ENCODE measurements at places on chromosomes 4 and X.

DNA sequence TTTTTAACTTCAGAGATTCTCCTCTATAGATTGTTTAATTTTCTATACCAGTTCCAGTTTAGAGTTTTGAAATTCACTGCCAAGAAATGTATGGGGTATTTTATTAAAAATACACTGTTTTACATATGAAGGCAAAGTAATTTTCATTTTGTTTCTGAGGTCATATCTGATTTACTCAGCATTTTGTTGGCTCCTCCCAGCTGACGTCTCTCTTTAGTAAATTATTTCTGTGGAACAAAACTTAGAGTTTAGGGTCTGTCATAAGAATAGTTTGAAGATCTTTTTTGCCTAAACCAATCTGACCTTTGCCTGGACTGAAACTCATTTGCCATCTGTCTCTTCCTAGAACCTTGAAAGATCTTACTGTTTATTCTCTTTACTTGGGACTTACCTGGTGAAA, 16.9 kb downstream of the FNIP2 start:
- no peak for DNase-seq

GRCh38 chr4:173415092-173415491, 16.2 kb upstream of the SCRG1 start:
- no peak for DNase-seq

GRCh38 chr4:85808864-85809263, 333.9 kb downstream of the ARHGAP24 start:
- no peak for DNase-seq

DNA sequence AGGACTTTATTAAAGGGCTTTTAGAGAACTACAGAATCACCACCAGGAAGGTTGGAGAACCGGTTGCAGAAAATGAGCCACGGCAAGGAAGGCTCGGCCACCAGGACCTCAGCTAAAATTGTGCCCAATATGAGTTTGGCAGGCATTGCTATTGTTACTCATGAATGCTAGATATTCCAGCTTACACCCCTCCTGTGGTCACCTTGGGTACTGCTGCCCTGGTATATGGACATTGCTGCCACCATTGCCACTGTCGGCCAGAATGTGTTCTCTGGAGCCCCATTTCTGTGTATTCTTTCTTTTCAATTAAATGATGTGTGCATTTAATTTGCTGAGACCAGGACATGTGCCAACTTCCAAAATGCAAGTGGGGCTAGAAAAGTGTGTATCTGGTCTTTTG, 626.7 kb upstream of the BOD1L1 start:
- DNase-seq, result no peak

- DNase-seq, result no peak
Measured at GRCh38 chr4:5754529-5754881, 43.5 kb downstream of the EVC start.

DNA sequence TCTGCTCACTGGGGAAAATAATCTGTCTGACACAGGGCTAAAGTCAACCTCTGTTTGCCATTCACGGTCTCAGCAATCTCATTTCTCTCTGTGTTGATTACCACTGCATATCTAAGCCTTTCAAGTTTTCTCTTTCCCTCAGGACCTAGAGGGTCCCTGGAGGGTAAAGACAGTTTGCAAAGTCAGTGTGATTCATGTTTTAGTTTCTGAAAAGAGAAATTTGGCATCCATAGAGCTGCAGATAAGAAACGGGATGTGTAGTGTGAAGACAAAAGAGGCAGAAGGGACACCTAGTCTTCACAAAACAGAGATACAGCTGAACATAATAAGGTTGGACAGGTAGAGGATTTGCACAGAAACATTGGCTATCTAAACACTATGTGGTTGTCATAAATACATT, 34.5 kb upstream of the KDR start:
- no peak for DNase-seq

DNA sequence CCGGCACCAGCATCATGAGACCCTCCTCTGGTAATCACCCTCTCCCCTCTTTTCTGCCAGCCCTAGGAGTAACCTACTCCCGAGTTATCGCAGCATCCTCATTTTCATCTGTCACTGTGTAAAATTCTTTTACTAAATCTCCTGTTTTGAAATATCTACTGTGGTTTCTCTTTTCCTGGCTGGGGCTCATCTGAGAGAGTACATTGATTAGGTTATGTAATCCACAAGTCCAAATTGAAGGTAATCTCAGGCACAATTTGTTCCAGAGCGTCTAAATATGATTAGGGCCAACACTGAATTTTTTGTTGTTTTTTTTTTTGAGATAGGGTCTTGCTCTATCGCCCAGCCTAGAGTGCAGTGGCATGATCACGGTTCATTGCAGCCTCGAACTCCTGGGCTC, 142.4 kb downstream of the SMIM20 start:
- DNase-seq, result no peak

GRCh38 chr4:150181536-150181935, 103.3 kb downstream of the DCLK2 start:
- no peak for DNase-seq

DNA sequence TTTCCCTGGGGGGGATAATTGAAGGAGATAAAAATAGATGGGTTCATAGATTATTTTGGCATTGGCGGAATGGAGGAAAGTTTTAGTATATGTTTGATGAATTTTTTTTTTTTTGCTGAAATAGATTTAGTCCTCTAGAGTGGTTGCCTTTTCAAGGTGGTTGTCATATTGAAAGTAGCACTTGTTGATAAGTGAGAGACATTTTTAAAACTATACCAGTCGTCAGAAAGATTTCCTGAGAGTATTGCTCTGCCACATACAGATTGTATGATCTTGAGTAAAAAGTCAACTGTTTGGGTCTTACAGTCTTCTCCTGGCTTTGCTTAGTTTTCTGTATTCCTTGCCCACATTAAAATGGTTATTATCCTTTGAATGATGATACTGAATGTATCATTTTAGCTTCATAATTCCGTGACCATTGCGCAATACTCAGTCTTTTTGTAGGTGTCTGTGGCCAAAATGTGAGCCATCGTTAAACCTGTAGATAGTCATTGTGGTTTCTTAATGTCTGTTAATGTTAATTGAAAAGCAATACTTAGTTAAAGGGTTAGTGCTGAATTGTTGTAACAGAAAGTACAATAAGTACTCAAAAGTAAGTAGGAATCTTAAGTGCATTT, 7.1 kb downstream of the SMARCAD1 start:
- DNase-seq, result no peak

DNA sequence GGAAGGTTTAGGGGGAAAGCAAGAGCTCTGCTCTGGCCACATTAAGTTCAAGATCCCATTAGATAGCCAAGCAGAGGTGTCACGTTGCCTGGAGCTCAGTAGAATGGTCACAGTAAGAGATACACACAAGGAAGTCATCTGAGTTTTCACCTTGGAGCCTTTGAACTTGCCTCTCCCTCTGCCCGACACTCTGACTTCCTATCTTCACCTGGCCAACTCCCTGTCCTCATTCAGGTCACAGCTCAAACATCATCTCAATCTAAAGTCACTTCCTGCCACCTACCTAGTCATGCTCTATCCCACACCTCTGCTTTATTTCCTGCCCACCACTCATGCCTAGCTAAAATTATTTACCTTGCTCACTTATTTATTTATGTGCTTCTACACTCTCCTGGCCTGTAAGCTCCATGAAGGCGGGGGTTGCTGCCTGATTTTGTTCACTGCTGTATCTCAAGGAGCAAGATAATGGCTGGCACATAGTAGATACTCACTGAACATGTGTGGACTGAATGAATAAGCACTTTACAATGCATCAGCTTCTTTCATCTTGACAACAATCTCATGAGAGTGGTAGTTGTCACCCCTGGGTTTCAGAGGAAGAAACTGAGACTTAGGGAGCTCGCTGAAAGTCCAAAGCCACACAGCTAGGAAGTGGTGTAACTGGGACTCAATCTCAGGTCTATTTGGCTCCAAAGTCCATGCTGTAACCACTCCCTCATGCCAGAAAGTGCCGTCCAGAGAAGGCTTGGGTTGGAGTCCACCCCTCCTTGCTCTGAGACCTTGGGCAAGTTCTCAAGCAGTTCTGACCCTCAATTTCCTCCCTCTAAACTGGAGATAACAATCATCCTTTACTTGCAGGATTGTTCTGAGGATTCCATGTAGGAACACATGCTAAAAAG, 40.3 kb downstream of the EFNB1 start:
- DNase-seq, result no peak

GRCh38 chr4:76160355-76160754, 12.2 kb upstream of the NUP54 start:
- DNase-seq, result no peak

- no peak for DNase-seq
Measured at GRCh38 chrX:7828594-7828993, 14.4 kb upstream of the VCX start.

DNA sequence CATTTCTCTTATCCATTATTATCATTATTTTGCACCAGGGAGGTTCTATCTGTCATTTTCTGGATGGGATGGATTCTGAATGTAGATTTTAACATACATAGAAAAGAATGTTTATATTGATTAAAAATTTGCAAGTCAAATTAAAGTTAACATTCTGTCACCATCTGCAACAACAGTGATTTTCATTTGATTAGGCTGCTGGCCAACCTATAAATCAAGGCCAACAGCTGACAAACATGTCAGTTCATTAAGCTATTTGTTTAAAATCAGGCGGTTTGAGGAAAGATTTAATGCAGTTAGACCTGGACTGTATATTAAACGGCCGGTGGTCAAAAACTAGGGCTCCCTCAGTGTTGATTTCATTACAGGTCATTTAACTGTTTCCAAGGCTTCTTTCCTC, 109.5 kb upstream of the CBR4 start:
- no peak for DNase-seq

GRCh38 chr4:172308078-172308477, 494.9 kb downstream of the GALNTL6 start:
- DNase-seq, result no peak

DNA sequence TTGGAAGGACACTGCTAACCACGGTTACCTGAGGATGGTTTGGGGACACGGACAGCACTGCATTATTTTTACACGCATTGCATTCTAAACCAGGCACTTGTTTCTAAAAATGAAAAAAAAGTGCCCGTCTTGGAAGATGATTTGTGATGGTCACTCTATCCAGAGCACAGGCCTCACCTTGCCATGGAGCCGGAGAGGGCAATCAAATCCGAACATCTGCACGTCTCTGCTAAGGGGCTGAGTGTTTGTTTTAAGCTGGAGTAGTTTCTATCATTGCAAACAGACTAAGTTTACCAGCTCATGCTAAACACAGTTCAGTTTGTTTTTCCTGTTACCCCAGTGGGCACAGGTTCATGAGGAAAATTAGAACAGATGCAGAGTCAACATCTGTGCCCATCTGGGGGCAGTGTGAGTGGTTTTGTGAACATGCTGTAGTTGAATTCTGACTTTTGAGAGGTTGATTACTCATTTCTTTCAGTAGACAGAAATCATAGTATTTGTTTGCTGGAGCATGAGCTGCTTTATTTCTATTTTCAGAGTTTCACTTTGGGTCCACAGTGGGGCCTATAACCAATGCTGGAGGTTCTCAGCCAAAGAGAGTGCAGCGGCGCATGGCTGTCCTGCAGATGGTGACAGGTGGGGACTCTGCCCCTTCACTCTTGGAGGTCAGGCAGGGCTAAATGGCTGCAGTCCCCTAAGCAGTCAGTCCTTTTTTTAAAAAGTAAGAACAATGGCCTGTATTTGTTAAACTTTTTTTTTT, 65.4 kb upstream of the ENPP6 start:
- no peak for DNase-seq

GRCh38 chrX:31435592-31435991, 363.8 kb upstream of the FTHL17 start:
- DNase-seq, result no peak

GRCh38 chrX:129359269-129359668, 164.0 kb downstream of the SMARCA1 start:
- DNase-seq, result peak; percentile 18

- no peak for DNase-seq
Measured at GRCh38 chrX:48480142-48480541, 4.1 kb downstream of the FTSJ1 start.

DNA sequence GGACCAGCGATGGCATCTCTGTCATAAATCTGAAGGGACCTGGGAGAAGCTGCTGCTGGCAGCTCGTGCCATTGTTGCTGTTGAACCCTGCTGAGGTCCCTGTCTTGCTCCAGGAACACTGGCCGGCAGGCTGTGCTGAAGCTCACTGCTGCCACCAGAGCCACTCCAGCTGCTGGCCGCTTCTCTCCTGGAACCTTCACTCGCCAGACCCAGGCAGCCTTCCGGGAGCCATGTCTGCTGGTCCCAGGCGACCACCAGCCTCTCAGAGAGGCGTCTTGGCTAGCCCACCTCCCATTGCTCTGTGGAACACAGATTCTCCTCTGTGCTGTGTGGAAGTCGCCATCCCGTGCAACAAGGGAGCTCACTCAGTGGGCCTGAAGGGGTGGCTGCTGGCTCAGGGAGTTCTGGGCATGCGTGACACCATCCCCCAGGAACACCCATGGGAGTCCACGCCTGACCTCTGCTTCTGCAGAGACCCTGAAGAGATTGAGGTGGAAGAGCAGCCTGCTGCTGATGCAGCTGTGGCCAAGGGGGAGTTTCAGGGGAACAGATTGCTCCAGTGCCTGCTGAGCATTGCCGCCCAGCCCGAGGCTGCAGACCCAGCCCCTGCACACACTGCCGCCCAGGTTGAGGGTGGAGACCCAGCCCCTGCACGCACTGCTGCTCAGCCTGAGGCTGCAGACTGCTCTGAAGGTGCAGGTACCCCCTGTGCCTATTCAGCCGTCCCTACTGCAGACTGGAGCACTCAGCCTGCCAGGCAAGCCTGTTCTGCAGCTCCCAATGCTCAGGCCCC, 33.1 kb upstream of the CYP4V2 start:
- no peak for DNase-seq

GRCh38 chrX:45711231-45711630, 510.6 kb upstream of the DIPK2B start:
- DNase-seq, result no peak

DNA sequence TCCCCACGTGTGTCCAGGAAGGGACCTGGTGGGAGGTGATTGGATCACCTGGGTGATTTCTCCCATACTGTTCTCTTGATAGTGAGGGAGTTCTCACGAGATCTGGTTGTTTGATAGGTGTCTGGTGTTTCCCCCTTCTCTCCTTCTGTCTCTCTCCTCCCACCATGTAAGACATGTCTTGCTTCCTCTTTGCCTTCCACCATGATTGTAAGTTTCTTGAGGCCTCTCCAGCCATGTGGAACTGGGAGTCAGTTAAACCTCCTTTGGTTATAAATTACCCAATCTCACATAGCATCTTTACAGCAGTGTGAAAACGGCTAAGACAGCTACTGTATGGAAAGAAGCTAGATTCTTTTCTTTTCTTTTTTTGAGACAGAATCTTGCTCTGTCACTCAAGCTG, 21.6 kb upstream of the FGG start:
- no peak for DNase-seq

DNA sequence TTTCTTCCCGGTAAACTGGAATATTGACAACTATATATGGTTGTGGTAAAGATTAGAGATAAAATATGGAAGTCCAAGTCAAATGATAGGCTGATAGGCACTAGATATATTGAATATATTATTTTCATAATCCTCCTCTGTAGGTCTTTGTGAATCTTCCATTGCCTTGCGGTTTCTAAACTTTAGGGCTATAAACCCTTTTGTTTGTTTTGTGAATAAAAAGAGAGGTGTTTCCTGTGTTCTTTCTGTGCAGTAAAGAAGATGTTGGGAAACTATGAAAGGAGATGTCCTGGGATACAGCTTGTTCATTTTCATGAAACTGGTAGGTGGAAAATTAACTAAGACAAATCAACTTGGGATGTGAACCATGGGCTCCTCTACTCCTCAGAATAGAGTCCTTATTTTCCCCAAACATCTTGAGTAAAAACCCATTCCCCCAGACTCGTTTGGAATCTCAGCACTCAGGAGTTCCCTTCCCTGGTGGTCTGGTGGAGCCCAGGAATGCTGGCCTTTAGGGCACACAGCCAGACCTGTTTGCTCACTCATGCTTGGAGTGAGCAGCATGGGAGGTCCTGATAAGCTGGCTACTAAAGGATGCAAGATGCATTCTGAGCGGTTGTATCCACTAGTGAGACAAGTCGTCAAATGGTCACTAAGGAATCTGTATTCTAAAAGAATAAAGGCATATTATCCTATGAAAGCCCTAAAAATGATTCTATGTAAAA, 22.2 kb downstream of the PRDM8 start:
- no peak for DNase-seq
